ENCODE measurements at places on chromosomes 11 and 22.

DNA sequence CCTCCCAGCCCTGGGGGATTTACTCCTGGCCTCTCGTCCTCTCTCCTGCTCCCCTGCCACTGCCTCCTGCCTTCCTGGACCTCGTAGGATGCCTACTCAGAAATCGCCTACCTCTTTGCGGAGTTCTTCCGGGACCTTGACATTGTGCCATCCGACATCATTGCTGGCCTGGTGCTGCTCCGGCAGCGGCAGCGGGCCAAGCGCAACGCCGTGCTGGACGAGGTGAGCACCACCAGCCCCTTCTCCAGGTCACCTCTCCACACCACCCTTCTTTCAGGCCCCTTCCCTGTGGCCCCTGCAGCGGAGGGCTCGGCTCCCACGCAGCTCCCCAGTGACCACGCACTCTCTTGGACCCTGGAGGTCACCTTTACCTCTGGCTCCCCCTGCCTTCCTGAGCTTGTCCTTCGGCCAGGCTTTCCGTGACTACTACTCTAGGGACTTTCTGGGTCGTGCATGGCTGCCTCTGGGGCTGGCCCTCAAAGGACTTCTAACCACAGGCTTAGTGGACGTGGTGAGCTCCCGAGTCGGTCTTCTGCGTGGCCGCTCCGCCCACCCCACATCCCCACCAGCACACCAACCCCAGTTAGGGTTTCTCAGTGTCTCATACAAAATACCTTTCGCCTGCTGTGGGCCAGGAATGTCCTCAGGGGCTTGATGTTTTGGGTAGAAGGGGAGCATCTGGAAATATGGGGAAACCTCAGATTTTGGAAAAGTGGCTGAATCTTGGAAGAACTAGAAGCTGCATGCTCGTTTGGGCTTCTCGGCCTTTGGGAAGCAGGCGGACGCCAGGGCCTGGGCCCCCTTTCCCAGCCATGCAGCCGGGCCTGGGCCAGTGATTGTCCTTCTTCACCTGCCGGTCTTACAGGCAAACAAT is 24.1 kb upstream of the MYRF start:
- no peak for DNase-seq

GRCh38 chr11:67040147-67040546 is 16.5 kb upstream of the RHOD start:
- DNase-seq = no peak

GRCh38 chr22:25002241-25002985 is 49.9 kb downstream of the KIAA1671 start:
- no peak for DNase-seq

GRCh38 chr11:104907521-104908185 is 9.4 kb upstream of the CASP12 start:
- no peak for DNase-seq

DNA sequence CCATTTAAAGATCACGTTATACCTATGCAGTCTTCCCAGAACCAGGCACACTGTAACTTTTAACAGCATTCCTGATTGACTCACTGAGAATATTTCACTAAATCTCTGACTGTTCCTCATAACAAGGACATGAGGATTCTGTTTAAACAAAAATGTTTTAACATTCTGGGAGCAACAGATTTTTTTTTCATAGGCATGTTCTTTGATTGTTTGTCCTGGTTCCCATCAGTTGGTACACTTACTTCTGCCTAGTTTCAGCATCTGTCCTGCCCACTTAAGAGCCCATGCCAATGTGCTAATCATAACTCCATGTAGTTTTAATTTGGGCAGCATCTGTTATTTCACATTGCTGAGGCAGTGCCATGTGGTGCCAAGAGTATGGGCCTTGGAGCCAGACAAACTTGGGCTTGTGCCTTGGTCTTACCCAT is 138.5 kb upstream of the CTSC start:
- no peak for DNase-seq

DNA sequence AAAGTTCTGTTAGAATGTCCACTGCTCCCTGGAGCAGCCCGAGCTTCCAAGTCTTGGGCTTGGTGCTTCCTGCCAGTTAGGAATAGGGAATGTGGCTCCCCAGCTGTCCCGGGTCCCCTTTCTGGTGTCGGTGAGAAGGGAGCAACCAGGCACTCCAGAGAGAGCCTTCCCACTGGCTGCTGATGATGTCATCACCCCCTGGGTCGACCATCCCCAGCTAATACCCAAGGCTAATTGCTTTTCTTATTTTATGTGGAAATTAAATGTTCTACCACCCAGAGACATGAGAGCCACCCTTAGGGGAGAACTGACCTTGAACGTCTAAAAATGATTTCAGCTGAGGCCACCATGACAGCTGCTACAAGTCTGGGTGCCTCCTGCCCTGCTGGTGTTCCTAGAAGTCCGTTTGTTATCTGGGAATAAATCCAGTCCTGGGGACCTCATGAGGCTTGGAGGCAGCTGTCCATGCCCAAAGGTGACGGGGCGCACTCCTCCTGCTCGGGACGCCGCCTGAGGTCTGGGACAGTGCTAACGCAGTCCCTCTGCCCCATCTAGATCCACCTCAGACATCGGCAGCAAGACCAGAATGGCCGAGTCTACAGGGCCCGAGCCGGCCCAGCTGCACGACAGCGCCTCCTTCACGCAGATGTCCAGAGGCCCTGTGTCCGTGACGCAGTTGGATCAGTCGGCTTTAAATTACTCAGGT is 42.3 kb downstream of the C11orf91 start:
- no peak for DNase-seq

Measured in NCI-H2029 (cell line).